ENCODE measurements at places on chromosomes 12 and 14. TPM values are rescaled to one million over a fixed set of nuclear protein-coding genes. Genes with fewer than 3 reads are reported as not detected.

Gene IFNG-AS1
- total RNA-seq, result not detected

Gene AGAP2
- total RNA-seq, result 2.1 TPM

Gene ACACB
- 1,896 TPM for total RNA-seq

Gene ASCL1
- total RNA-seq, result not detected

Gene CTSG
- total RNA-seq, result 6.3 TPM

Gene KRT3
- not detected for total RNA-seq

Gene TSPAN11
- total RNA-seq, result 1.4 TPM

Gene PHC1
- total RNA-seq, result 18.0 TPM

Gene KRT71
- not detected for total RNA-seq

Gene TMEM119
- 13.0 TPM for total RNA-seq

Gene CFL2
- total RNA-seq, result 78.8 TPM

Gene BEST3
- total RNA-seq, result not detected

Gene GLIPR1L2
- total RNA-seq, result 1.1 TPM

Gene RNASE7
- total RNA-seq, result 0.39 TPM

Gene MYF5
- not detected for total RNA-seq

Gene TMEM30B
- total RNA-seq, result 4.0 TPM

Gene PSME2
- total RNA-seq, result 113 TPM

Gene VRTN
- total RNA-seq, result not detected

Gene IGFBP6
- 195 TPM for total RNA-seq

Gene MRPL52
- total RNA-seq, result 54.0 TPM

Gene EXOC5
- 63.4 TPM for total RNA-seq

Gene GLT8D2
- 6.3 TPM for total RNA-seq

Gene SYNDIG1L
- not detected for total RNA-seq

Data from mesenteric fat pad (tissue), 1 donor.